ENCODE measurements at places on chromosomes 1 and 21. TPM values are rescaled to one million over a fixed set of nuclear protein-coding genes. Genes with fewer than 3 reads are reported as not detected.

DNA sequence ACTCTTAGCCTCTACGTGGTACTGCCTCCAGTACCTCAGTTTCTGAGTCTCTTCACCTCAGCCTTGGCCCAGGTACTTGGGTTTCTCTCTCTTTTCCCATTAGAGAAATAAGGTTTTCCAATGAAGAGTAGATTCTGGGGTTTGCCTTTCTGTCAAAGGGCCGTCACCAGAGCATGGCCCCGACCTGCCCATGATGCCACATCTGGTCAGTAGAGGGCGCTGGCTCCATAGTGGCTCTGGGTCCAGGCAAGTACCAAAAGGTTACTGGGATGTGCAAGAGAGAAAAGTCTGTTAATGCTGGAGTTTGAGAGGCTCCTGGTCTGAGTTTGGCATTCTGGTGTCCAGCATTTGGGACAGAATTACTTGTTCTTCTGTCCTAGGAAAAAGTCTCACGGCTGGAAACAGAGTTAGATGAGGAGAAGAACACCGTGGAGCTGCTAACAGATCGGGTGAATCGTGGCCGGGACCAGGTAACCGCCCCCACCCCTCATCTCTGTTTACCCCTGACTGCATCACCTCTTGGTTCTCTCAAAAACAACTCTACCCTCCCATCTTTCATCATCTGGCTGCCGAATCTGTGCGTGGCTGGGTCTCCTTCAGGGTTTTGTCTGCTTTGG, 5.3 kb upstream of the TUFT1 start:
- peak; percentile 68 for DNase-seq

GRCh38 chr1:200474633-200475032, 64.8 kb upstream of the ZNF281 start:
- DNase-seq: no peak

DNA sequence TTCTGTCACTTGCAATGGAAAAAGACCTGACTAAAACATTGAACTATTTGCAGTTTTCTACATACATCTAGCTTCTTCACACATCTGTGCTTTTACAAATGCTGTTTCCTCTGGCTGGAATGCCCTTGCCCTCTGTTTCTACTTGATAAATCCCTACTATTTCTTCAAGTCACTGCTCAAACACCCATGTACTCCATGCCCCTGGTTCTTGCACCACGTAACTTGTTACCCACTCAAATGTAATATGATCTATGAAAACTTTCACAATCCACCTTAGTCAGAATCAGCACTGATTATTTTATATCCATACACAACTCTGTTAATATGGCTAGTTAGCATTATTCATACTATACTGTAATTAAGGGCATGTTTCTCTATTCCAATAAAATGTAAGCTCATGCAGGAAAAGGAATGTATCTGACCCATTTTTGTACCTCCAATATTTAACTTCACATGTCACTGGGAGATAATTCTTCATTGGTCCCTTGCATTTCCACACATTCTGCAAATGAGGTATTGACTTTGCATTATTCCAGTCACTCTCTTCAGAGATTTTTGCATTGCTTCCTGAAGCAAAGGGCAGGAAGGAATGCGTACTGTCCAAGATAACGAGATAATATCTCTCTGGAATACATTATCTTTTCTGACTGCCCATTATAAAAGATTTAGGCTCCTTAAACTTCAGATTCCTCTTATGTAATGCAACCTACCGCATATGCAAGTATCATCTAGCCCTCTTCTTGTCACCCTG, 158.3 kb downstream of the COL24A1 start:
- peak; percentile 4 for DNase-seq

The KRTAP10-3 gene
- total RNA-seq: not detected

- DNase-seq: no peak
Measured at GRCh38 chr1:34987018-34987417, 1.9 kb upstream of the TMEM35B start.

The CLDN17 gene
- total RNA-seq: not detected

The FCRL2 gene
- total RNA-seq: not detected

DNA sequence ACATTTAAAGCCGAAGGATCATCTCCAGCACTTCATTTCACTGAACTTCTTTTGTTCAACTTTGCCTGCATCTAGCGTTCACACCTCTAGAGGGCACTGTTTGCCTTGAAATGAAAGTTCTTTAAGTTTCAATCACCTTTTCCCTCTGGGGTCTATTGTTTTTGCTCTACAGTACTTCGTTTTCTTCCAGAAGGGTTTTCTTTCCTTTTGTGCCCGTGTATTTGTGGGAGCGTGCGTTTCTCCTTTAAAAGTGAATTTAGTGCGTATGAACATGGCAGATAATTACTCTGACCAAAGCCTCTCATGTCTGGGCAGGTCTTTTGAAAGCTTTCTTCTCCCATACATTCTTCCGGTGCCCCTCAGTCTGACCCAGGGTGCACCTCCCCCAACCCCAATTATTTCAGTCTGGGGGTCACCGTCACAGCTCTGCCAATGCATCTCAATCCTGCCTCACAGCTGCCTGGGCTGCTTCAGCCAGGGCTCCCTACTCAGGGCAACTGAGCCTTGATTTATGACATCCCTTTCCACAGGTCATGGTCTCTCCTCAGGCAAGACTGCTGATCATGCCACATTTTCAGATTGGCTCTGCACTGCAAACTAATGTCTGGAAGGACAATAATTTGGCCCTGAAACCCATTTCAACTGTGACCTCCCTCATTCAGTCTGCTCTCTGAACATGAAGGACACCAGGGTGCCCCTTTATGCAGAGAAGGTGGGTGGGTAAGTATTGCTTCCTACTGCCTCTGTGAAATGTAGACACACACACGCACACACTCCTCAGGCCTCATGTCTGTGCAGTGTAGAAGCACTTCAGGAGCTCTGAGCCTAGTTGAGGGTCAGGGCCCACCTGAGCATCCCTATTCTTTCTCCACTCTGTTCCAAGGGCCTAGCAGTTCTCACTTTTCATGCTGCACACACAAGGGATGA, 88.6 kb downstream of the NUF2 start:
- peak; percentile 61 for DNase-seq

The ZNF697 gene
- total RNA-seq: 2.3 TPM

The UTS2 gene
- not detected for total RNA-seq

GRCh38 chr1:21577324-21577723, 68.1 kb downstream of the ALPL start:
- DNase-seq: no peak

The FAM151A gene
- not detected for total RNA-seq

DNA sequence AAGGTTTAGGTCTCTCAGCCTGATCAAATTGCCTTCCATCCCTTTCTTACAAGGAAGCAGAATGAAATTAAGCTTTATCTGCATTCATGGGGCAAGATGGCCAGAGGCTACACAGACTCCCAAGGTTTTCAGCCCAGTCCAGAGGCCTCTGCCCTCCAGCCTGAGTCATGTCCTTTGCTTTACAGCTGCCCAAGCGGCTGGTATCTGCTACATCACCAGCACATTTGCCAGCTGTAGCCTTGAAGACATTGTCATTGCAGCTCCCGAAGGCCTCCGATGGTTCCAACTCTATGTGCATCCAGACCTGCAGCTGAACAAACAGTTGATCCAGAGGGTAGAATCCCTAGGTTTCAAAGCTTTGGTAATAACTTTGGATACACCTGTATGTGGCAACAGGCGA, 16.0 kb downstream of the HAO2 start:
- DNase-seq: no peak

- peak; percentile 92 for DNase-seq
Measured at GRCh38 chr1:58818075-58818474, 34.2 kb upstream of the JUN start.

DNA sequence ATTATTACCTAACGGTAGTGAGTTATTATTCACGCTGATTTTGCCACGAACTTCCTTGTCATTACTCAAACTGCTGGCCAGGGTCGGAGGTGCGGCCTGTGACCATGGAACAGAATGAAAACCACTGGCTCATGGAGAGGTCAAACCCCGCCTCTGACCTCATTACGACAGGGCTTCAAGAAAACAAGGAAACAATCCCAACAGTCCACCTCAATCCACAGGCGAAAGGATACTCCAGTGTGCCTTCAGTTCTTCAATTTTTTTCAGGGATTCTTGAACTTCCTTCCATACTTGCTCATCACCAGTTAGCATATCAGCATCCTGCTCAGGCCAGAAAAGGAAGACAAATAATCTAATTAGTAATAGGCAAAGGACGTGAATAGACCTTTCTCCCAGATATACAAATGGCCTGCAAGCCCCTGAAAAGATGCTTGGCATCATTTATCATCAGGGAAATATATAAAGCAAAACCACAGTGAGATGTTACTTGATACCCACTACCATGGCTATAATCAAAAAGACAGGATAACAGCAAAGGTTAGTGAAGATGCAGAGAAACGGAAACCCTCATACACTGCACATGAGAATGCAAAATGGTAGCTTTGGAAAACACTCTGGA, 643.4 kb downstream of the SMYD3 start:
- peak; percentile 20 for DNase-seq

DNA sequence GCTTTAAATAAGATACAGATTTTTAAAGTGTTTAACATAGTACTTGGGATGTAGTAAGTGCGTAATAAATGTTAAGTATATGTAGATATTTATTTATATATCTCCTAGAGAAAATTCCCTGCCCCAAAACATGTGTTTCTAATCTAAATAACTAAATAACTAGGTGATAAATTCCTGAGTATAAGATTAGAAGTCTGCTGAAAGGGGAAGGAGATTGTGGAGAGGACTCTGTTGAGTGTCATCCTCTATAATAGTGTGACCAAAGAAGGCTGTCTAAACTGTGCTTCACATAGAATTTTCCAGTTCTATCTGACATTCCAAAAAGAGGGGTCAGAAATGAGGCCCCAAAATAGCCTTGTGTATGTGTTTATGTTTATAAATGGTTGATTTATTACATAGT, 590.5 kb upstream of the ADAMTS5 start:
- no peak for DNase-seq

DNA sequence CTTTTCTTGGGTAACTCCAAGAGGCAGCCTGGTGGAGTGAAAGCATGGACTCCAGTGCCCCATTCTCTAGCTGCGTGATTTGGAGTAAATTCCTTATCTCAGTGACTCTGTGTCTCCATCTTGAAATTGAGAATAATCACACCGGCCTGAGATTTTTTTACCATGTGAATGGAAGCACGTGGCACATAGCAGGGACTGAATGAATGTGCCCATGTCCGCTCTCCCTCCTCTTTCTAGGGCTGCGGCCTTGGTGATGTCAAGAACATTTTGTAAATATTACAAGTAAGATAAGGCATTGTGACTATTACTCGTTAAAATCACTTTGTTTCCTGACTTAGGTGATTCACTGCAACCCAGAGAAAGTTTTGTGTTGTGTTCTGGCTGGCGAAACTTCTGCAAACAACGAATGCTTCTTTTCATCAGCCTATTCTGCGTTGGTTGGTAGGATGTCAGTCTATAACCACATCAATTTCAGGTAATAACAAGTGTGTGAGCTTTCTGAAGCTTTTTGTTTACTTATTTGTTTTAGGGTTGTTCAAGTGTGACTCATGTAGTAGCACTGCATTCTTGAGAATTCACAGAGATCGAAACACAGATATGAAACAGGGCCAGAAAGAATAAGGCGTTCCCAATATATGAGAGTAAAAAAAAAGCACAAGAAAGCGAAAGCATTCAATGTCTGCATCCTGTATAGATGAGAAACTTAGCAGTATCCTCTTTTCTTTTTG, 135.7 kb upstream of the SLC45A1 start:
- DNase-seq: no peak

- no peak for DNase-seq
Measured at GRCh38 chr1:81682490-81682889, 118.2 kb upstream of the ADGRL2 start.

The C1QB gene
- not detected for total RNA-seq

DNA sequence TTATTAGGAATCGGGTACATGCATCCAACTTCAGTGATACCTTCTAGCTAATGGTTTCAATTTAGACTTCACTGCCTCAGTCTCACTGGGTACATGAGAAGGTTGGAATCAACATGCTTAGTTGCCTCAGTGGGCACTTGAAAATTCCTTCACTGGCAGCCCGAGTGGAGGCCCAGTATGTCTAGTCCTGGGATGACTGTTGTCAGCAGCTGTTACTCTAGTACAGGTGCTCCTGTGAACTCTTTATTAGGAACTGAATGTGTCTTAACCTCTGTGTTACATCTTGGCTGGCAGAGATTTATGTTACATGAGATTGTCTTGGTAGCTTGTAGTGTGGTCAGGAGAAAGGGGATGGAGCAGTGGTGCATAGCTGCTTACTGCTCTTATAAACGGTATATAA, 13.4 kb downstream of the PLA2G2E start:
- peak; percentile 16 for DNase-seq

- no peak for DNase-seq
Measured at GRCh38 chr1:61644303-61644702, 80.6 kb downstream of the TM2D1 start.

The KCNJ9 gene
- total RNA-seq: not detected

DNA sequence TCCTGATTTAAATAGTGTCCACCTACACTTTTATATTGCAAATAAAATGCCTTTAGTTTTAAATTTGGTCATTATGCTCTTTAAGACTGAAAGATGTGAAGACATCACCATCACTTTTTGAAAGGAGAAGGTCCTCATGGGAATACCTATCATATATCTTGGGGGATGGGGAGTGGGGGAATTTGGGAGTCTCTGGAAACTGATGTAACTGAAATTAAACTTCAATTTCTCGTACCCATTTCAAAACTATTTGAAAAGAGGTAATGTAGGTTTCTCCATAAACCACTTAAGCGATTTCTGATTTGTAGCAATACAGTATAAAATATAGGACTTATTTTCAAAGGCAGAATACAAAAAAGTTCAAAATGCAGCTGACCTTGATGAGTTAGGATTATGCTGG, 924 bp downstream of the EXTL2 start:
- DNase-seq: no peak

GRCh38 chr1:176577646-176578197, 114.7 kb downstream of the PAPPA2 start:
- no peak for DNase-seq

GRCh38 chr1:88648706-88649105, 35.4 kb upstream of the PKN2 start:
- no peak for DNase-seq

DNA sequence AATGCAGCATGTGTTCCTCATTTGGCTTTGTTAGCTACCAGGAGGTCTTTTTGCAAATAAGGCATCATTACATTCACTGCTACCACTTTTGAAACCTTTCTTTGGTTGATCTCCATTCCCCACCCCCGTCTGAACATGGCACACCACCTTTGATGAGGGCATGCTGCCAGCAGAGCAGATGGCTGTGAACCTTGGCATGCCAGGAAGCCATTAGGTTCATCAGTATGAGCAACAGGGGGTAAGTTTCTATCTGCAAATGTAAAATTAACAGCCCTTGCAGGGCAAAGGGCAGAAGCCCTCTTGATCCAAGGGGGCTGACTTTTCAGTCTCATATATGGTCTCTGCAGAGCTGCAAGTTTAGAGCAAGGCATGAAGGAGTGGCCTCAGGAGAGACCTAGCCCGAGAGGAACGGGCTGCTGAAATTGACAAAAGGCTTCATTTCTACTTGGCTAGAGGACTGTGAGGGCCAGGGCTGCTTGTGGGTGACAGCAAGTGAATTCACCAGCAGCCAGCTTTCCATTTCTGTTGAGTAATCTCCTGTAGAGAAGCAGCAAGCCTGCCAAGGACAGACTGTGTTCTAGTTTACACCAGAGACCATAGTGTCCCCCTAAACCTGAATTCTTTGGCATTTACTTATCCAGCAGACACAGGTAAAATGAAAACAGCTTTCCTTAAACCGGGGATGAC, 127.9 kb downstream of the ZNF326 start:
- DNase-seq: no peak
